NCI-H1092 treated with DMSO at 0.1 percent for 48 hours (cell line): ENCODE measurements at places on chromosomes 2 and 18.

- no peak for DNase-seq
Observed at GRCh38 chr2:151157000-151157735, 104.5 kb downstream of the RBM43 start.

DNA sequence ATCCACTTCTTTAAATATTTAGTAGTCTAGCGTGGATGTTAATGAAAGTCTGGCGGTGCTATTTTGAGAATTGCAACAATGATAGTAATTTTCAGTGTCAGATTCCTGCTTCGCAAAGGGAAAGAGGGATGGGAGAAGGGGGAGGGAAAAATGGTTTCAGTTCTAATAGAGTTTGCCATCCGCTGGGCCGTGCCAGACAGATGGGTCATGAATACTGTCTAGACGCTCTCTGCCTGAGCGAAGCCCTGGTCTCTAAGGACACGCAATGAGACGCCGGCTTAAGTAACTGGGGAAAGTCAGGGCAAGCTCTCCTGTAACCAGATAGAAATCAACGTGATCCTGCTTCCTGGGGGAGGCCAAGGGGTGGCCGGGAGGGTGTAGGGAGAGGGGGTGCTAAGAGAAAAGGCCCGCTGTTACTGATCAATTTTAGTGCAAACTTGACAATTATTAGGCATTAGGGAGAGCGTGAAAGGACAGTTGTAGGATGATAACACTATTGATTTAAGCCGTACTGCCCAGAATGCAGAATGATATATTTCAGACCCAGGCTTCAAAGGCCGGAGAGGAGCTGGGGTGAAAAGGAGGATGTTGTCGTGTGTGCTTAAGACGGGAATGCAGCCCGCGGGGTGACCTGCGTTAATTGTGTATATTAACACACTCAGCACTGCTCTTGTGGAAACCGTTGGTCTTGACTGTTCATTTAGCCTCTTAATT is 229.2 kb downstream of the LDLRAD4 start:
- peak; percentile 71 for DNase-seq

DNA sequence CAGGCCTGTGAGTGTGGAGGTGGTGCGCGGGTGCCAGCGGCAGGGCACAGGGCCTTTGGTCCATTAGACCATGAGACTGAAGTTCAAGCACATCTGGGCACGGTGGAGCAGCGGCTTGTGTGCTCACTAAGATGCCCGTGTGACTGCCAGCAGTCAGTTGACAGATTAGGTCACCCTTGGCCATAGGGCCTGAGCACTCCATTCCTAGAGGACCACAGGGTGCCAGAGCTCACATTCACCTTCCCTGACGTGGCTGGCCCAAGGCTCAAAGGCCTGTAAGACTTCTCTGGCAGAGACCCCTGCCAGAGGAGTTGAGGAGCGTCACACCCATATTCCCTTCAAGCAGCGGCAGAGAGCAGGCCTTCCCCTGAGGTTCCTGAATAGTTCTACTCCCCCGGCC is 650 bp downstream of the LHCGR start:
- DNase-seq = no peak

- DNase-seq = no peak
Observed at GRCh38 chr2:88082781-88083180, 15.2 kb downstream of the SMYD1 start.

DNA sequence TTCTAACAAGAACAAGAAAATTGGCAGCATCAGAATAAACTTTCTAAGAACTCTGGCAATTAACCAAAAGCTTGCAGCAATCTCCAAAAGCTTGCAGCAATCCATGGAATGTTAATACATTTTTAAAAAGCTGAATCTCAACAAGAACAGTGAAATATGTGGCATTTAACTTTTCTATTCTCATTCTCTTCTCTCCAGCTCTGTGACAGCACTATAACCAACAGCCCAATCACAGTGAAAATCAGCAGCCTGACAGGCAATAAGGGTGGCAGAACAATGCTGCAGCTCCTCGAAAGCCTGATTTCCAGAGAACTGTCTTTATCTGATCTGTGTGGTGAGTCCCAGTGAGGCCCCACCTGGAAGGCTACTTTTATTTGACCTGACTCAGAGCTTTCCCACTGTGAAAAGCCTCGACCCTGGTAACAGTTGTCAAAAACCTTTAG is 60.0 kb downstream of the TMEM131 start:
- DNase-seq = peak; percentile 58

- DNase-seq = no peak
Observed at GRCh38 chr2:161147856-161148255, 12.4 kb upstream of the TANK start.
